ENCODE measurements at places on chromosomes 6 and 20. TPM values are rescaled to one million over a fixed set of nuclear protein-coding genes. Genes with fewer than 3 reads are reported as not detected.

ZBTB12 gene
- 1.7 TPM for total RNA-seq

MYLK4 gene
- total RNA-seq = 0.35 TPM

GRCh38 chr6:118580585-118581419 lies 32.7 kb downstream of the PLN start:
- DNase-seq = peak; percentile 57

DNA sequence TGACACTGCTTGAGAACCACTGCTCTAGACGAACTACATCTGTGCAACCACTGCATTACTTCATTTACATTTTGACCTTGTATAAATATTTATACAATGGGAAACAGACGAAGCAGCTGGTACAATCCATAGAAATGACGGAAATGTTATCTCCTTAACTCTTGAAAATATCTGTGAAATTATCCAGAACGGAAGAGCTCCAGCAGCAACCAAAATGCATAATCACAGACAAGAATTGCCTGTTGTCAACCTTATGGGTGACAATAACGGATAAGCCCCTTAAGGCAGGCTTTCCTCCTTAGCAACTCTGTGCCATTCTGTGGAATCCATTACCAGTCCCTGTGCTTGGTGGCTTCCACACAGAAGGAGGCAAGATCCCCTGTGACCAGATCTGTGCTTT lies 115.4 kb downstream of the DTNBP1 start:
- DNase-seq = no peak

DNA sequence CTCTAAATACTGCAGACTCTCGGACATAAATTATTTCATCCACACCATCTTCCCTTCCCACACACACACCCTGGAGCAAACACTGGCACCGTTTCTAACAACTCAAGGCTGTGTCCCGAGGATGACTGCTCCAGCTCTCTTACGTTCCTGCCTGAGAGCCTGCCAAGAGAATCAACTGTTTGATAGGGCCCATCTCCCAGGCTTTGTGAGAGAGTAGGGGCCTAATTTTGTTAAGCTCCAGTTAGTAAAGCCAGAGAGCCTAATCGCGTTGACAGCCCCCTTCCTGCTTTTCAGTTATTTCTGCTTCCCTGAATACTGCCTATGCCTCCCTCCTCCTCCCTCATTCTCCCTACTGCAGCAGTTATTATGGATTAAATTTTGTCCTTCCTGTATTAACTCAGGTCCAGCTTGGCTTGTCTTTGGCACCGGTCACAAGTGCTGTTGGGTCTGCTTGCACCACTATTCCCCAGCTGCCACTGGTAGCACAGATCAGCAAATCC lies 118.1 kb upstream of the TMEM181 start:
- DNase-seq = no peak

DNA sequence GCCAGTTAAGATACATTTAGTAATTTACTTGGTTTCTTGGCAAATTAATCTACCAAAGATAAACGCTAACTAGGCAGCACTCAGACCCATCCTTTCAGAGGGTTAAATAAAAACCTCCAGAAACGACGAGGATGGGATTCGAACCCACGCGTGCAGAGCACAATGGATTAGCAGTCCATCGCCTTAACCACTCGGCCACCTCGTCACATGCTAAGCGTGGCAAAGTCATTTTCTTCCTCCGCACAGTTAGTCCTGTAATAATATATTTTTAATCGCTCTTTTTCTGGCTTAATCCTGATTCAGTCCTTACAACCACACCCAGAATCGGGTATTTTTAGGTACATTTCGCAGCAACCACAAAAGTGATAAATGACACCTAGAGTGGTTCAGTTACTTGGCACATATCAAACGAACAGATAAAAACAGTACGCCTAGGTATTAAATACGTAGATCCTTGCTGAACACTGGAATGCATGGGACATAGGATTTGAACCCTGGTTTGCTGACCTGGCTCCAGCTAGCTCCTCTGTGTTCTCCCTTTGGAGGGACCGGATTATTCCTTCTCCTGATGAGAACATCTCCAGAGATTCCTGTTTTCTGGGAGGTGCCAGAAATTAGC lies 71.6 kb downstream of the GPX5 start:
- peak; percentile 44 for DNase-seq

DNA sequence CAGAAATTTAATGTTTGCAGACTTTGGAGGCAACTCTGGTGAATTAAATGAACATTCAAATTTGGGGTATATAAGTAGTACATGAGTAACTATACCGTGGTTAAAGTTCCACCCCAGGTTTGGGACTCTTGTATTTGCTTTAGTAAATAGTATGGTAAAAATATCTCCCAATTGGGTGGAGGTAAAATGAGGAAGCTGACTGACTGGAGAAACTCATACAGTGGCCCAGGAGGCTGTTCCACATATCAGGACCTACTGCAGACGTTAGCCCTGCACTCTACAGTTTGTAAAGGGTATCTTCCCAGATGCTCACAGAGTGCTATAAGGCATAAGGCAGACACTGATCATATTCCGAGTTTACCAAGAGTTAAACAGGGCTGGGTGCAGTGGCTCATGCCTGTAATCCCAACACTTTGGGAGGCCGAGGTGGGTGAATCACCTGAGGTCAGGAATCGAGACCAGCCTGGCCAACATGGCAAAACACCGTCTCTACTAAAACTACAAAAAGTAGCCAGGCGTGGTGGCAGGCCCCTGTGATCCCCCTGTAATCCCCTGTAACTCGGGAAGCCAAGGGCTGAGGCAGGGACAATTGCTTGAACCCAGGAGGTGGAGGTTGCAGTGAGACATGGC lies 53.7 kb downstream of the CPXM1 start:
- DNase-seq = no peak
